ENCODE measurements at places on chromosomes 4 and X. TPM values are rescaled to one million over a fixed set of nuclear protein-coding genes. Genes with fewer than 3 reads are reported as not detected.

Gene IL3RA
- total RNA-seq = not detected

Gene GPC4
- total RNA-seq = 0.96 TPM

Gene POF1B
- total RNA-seq = not detected

Gene PRRG1
- total RNA-seq = 13.2 TPM
